ENCODE measurements at places on chromosomes 7 and 10. TPM values are rescaled to one million over a fixed set of nuclear protein-coding genes. Genes with fewer than 3 reads are reported as not detected.

DNA sequence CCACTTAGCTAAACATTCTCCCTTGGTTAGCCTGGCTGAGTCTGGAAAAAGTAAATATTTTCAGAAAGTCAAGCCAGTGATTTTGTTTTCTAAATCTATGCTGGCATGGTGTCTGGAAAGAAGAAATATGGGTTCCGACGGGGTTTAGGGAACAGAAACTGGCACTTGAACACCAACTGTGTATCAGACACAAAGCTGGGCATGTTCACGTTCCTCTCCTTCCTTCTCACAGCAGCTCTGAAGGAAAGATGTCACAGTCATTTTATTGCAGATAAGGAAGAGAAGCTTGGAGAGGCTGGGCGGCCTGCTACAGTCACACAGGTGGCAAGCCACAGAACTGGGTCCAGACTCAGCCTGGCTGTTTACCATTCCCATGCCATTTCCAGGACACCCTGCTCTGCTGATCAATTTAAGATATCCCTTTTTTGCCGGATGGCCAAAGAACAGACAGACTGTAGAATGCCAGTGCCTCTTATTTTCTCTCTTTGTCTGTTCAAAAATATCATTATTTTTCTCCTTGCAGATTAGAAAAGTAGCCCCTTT lies 118.8 kb downstream of the HERPUD2 start:
- DNase-seq, result no peak

DNA sequence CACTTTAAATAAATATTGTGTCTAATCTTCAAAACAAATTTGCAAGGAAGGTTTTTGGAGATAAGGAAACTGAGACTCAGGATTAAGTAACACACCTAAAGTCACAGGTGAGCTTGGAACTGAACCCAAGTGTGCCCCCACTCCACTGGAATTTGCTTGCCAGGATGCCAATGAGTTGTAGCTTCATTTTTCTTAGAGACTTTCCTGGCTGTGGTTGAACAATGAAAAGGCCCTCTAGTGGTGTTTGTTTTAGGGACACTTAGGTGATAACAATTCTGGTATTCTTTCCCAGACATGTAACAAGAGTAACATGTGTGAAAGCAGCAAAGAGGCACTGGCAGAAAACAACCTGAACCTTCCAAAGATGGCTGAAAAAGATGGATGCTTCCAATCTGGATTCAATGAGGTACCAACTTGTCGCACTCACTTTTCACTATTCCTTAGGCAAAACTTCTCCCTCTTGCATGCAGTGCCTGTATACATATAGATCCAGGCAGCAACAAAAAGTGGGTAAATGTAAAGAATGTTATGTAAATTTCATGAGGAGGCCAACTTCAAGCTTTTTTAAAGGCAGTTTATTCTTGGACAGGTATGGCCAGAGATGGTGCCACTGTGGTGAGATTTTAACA lies 1.5 kb downstream of the IL6 start:
- peak; percentile 57 for DNase-seq

HSPA12A gene
- 8.9 TPM for total RNA-seq

PHKG1 gene
- total RNA-seq, result 0.22 TPM

DNA sequence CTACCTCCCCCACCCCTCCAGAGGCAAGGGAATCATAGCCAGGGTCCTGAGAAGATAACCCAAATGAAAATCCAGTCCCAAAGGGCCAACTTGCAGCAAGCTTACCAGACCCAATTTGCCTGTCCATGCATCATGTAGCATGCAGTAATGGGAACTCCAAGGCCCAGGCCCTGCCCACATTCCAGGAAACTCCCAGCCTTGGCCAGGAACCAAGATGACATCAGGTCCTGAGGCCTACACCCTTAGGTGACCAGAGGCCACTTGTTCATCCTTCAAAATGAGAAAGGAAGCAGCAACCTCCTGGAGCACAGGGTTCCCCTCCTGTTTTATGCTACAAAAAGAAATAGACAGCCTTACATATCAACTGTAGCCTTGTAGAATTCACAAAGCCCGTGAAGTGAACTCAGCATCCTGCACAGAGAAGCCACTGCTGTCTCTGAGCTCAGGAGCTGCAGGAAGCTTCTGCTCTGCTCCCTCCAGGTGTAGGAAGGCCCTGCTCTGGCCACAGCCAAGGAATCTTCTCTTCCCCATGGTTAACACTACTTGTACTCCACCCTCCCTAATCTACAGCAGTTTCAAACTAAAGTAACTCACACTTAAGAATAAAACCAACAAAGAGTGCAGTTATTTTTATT lies 30.3 kb upstream of the GRB10 start:
- peak; percentile 86 for DNase-seq

DNA sequence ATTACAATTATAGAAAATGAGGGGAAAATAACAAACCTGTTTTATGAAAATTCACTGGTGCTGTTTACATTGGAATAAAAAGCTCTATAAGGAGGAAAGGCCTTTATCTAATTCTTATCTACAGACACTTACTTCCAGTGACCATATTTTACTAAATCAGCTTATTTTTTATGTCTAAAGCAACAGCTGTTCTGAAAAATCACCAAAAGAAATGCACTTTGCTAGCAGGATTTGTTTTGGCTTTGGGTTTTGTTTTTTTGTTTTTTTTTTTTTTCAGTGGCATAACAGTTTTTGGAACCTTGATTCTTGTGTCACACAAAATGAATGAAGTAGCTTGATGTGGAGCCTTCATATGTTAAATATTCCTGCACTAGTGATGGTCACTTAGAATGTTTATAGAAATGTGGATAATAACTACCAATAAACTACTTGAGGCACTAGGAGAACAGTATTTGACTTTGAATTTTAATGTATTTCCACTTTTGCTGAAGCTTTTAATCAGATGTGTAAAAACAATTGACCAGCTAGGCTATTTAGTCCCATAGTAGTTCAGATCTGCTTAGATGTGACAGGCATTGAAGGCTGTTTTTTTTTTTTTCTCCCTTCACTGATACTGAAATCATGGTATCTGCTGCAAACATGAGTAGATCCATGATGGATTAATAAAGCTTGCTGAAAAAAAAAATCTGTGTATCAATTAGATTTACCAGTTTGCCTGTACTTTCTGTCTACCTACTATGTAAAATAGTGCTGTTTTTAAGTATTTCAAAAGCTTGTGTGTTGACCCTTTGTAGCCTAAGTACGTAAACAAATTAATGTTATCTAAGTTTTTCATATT lies 2.8 kb downstream of the ARL4A start:
- DNase-seq, result no peak

SCART1 gene
- 1.3 TPM for total RNA-seq

DNA sequence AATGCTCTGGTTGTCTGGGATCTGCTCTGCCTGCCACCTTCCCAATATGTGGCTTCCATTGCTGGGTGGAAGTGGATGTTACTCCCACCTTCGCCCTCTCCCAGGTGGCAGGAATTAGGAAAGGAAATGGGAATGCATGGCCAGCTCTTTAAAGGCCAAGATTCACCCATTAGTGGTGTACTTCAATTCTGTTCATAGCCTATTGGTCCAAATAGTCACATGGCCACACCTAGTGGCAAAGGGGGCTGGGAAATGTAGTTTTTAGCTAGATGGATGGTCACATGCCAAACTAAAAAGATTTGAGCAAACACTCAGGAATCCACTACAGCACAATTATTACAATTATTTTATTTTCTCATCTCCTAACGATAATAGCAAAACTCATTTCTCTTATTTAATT lies 135.1 kb downstream of the NPY start:
- no peak for DNase-seq

- DNase-seq, result no peak
These were observed 7.8 kb downstream of the NODAL start for GRCh38 chr10:70433581-70434280.

RRP12 gene
- 23.5 TPM for total RNA-seq

DNA sequence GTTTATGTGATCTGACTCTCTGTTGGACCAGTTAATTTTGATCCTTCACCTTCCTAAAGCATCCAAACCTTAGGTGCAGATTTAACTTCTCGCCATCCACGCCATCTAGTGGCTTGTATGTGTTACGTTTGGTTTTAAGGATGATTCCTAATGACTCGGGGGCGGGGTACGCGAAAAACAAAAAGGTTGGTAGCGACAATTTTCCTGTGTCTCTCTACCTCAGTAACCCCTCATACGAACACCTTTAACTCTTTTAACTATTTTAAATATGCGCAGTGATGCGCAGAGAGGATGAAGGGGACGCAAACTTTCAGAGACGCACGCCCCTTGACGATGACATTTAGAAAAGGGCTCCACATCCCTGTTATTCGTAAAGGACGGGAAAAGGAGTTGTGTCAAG lies 714 bp upstream of the KCND2 start:
- DNase-seq, result peak; percentile 3

DNA sequence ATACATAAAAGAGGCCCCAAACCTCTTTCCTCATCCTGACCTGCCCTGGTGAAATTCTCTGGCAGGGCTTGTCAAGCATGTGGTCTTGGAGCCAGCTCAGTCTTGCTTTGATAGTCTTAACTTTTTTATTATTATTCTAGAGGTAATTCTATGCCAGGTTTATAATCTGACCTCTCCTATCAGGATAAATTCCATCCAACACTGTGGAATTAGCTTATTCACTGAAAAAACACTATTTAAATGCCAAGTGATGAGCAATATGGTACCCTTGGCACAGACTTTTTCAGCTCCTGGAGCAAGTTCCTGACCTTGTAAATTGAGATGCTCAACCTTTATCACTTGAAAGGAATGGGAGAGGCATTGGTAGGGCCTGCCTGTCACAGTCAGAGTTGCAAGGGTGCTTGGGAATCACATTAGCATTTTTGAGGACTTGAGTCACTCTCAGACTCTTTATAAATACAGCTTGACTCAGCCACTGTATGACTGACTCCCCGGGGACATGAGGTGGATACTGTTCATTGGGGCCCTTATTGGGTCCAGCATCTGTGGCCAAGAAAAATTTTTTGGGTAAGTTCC lies at the start of gene CPA4:
Gene CPA4, plus strand, starts transcription at position 480 of the 576 bp plus-strand sequence. Its CDS starts 20 bp downstream, at position 500.
- DNase-seq, result peak; percentile 89

DNA sequence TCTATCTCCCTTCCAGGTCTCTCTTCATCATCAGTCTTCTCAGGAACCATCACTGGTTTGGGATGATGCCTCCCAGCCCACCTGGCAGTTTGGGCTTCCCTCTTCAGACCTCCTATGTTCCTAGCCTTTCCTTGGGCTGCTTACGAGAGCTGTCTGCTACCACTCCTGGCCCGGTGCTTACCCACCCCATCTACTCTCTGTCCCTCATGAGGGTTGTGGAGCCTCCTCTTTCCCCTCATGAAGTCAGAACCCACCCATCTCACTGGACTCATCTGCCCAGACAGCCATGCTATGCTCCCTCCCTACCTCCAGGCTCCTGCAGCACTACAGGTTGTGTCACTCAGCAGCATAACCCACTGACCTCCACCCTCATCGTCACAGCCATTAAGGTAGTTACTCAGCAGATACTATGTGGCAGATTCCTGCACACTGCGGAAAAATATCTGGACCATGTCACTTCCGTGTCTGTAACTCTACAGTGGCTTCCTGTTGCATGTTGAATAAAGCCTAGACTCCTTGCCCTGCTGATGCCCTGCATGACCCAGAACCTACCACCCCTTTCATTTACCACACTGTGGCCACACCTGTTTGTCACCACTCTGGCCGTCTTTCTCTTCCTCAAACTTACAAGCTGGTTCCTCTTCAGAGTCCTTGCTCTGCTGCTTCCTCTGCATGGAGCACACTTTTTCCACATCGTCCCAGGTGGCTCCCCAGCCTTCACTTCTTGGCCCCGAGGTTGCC lies 2.0 kb downstream of the DBNL start:
- DNase-seq, result no peak

- no peak for DNase-seq
These were observed 10.5 kb upstream of the GRID1 start for GRCh38 chr10:86376852-86377796.

DNA sequence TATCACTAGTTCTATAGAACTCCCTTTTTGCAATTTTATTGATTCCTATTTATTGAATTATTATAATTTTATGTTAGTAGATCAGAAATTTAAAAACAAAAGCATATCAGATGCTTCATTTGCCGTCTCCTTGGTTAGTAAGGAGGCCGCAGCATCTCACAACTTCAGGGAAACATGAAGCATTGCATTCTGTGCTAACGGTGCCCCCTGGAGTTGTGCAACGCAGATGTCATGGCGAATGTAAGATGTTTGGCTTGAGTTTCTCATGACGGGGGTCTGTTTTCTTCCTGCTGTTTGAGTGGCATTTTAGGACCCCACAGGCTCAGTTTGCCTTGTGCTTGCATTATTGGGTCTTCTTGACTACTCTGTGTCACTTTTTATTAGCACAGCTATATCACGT lies 124.8 kb downstream of the CNNM2 start:
- no peak for DNase-seq

C10orf90 gene
- total RNA-seq, result not detected
